ENCODE measurements at places on chromosomes 7 and 10.

GRCh38 chr10:26841733-26842317, 18.9 kb downstream of the ABI1 start:
- no peak for DNase-seq

DNA sequence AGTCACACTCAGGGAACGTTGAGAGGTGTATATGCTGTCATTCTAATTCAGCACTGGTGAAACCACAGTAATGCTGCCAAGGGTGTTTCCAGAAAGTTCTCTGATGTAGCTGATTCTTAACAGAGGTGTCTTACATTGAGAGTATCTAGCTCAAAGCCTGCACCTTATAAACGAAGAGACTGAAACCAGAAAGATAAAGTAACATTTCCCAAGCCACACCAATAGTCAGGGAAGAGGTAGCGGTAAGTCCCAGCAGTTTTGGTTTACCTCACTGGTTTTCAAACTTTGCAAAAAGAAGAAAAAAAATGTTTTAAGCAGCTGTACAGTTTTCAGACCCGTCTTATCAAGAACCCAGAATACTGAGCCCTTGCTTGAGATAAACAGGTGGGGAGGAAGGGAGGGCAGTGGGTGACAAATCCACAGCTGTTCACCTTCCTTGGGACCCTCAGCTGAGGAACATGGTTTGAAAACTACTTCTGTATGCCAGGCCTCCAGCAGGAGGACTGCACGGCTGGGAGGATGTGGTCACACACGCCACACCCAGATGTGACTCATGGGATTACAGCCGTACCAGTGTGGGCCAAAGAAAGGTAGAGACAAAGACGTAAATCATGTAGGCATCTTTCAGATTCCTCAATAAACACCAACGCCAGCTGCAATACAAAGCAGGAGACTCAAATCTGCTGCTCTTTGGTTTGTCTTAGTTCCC, 63.9 kb upstream of the GSDME start:
- DNase-seq = no peak

DNA sequence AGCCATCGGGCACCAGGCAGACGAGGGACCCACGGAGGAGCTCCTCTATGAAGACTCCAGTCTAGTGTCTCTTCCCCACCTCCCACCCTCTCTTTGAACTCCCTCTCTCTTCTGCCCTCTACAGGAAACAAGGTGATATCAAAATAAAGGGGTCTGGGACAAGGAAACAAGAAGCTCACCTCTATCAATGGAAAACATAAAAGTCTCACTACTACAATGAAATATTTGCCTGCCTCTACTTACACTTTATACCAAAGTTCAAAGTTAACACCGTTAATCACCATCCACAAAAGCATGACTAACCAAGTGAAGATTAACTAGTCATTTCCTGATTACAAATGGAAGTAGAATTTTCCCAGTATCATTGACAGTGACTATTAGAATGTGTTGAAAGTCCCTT, 82.2 kb downstream of the PARD3 start:
- DNase-seq = no peak

DNA sequence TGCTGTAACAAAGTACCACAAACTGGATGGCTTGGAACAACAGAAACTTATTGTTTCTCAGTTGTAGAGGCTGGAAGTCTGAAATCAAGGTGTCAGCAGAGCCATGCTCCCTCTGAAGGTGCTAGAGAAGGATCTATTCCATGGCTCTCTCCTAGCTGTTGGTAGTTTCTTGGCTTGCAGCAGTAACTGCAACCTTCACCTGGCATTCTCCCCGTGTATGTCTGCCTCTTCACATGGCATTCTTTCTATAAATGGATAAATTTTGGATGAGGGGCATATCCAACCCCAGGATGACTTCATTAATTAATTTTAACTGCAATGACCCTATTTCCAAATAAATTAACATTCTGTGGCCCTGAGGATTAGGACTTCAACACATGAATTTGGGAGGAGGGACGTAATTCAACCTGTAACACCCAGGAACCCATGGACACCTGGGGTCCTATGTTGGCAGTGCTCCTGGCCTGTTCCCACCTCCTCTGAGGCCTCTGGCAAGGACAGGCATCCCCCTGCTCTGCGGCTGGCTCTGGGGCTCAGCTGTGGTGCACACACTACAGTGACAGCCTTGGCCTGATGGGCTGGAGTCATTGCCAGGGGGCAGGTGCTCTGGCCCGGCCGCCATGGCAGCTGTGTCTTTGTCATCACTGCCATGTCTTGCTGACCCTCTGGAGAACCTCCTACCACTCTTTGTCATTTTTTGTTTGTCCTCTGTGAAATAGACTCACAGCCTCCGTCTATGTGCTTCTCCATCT, 30.8 kb downstream of the LSMEM1 start:
- no peak for DNase-seq

DNA sequence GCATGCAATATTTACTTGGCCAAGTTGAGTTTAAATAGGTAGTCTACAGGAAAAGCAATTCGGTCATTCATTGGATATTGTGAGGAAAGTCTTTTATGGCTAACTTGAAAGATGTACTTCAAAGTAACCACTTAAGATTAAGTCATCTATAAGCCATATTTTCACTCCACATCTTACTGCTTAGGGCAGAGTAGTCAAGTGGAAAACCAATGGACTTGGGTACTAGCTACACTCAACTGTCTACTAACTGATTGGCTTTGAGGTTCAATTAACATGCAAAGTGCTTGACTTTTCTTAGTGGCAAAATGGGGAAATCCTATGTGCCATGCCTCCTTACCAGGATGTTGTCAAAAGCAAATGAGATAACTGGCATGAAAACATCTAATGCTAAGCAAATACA, 51.0 kb downstream of the CAV1 start:
- DNase-seq = no peak

DNA sequence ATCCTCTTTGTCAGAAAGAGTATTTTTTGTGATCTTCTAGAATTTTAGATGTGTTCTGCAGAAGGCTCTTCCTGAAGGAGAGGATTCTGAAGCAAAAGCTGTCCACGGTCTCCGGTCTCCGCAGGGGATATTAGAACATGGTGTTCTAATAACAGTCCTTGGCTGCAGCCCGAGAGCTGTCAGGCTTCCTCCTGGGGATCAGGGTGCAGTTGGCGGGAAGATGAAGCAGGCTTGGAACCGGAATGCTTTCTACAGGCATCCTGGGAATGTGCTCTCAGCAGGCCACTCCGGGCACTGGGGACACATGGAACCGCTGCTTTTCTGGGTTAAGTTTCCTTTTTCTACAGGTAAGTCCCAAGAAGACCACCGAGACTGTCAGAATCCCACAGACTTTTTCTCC, 118.6 kb upstream of the PARD3 start:
- DNase-seq = no peak

Measured in DMS 273 treated with DMSO at 0.1 percent for 48 hours (cell line).